Hair follicular keratinocyte (primary cell): ENCODE measurements at places on chromosomes 1 and 21. TPM values are rescaled to one million over a fixed set of nuclear protein-coding genes. Genes with fewer than 3 reads are reported as not detected.

Gene ACTL8
- not detected in 2 replicates for total RNA-seq

Gene DIP2A
- total RNA-seq = 25.8 and 26.8 TPM in 2 replicates

Gene MACO1
- 11.5 and 15.0 TPM in 2 replicates for total RNA-seq

Gene PADI4
- total RNA-seq = not detected in 2 replicates

Gene MYOM3
- total RNA-seq = 0.38 and 0.78 TPM in 2 replicates

Gene TMPRSS2
- not detected in 2 replicates for total RNA-seq

Gene TMEM53
- total RNA-seq = 3.7 and 10.2 TPM in 2 replicates

Gene S100A7A
- total RNA-seq = under 0.01 TPM in 1 of 2 replicates, not detected in the other

Gene ADCY10
- total RNA-seq = 0.15 and 0.86 TPM in 2 replicates

Gene FABP3
- 3.2 TPM in 1 of 2 replicates, not detected in the other for total RNA-seq

Gene NUF2
- 6.6 and 26.8 TPM in 2 replicates for total RNA-seq

Gene CSMD2
- 0.11 and 0.94 TPM in 2 replicates for total RNA-seq

Gene SLC25A33
- total RNA-seq = 7.3 and 12.9 TPM in 2 replicates

Gene PRKCZ
- total RNA-seq = 29.0 and 43.6 TPM in 2 replicates

Gene ZRANB2
- total RNA-seq = 23.4 and 32.4 TPM in 2 replicates

Gene MX2
- 0.55 TPM in 1 of 2 replicates, not detected in the other for total RNA-seq

Gene NDUFV3
- total RNA-seq = 41.7 and 47.2 TPM in 2 replicates

Gene MYCBP
- total RNA-seq = 32.8 and 47.2 TPM in 2 replicates

Gene MTARC2
- 0.70 and 2.5 TPM in 2 replicates for total RNA-seq

Gene BCAR3
- 98.0 and 109 TPM in 2 replicates for total RNA-seq

Gene LAMC2
- 1,739 and 5,819 TPM in 2 replicates for total RNA-seq

Gene AQP10
- total RNA-seq = 0.08 TPM in 1 of 2 replicates, not detected in the other

Gene BTBD19
- total RNA-seq = 1.2 and 6.2 TPM in 2 replicates

Gene RHD
- total RNA-seq = not detected in 2 replicates

Gene CNKSR1
- 12.1 and 14.1 TPM in 2 replicates for total RNA-seq

Gene SPATA6
- total RNA-seq = 0.34 and 1.2 TPM in 2 replicates

Gene ZNF697
- total RNA-seq = 7.2 and 8.9 TPM in 2 replicates

Gene RNPEP
- 81.5 and 96.3 TPM in 2 replicates for total RNA-seq

Gene TP53BP2
- 9.2 and 12.9 TPM in 2 replicates for total RNA-seq

Gene TSACC
- 0.86 TPM in 1 of 2 replicates, not detected in the other for total RNA-seq

Gene GUCA2A
- total RNA-seq = not detected in 2 replicates
